ENCODE measurements at places on chromosomes 5 and 9.

DNA sequence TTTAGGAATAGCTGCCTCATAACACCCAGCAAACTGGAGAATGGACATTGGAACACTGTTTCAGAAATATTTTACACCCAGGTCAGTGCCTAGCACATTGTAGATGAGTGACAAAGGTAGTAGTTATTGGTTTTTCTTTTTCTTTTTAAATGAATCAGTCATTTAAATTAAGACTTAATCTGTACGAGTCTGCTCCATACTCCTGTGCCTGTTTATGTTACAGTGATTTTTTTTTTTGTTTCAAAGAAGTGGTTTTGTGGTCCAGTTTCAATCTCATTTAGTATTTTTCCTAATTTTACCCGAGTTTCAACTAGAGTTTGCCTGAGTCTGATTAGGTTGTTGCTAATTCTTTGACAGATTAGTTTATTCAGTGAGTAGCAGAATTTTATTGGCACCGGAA, 16.2 kb downstream of the LMNB1 start:
- DNase-seq = no peak

DNA sequence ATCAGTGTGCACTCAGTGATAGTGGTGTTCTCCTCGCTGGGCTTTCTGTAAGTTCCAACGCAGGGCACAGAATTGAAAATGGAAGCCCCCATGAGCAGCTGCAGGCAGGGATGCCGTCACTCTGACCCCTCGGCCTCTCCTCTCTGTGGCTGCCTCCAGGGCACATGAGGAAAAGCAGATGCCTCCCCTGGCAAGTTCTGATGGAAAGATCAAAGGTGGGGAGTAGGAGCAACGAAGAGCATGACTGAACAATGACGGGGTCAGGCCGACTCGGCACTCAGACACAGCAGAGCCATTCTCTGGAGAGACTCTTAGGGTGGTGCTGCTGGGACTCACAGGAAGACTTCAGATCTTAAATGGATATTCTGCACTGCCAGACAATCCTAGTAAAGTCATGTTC, 65.6 kb upstream of the CKMT2 start:
- no peak for DNase-seq

GRCh38 chr5:125926172-125926571, 497.0 kb upstream of the GRAMD2B start:
- no peak for DNase-seq

DNA sequence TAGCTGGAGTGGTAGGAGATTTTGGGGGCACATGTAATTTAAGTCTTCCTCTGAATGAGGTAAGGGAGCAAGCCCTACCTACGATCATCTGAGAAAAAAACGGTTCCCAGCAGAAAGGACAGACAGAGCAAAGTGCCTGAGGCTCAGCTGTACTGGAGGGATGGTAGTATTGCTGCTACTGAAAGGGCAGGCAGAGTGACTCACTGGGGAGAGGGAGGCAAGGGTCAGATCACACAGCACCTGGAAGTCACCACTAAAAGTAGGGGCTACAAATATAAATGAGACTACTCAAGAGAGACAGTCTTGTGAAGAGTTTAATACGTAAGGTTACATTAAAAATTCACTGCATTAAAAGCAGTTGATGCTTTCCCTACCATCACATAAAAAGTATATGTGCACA, 75.9 kb downstream of the NFIB start:
- DNase-seq = no peak

DNA sequence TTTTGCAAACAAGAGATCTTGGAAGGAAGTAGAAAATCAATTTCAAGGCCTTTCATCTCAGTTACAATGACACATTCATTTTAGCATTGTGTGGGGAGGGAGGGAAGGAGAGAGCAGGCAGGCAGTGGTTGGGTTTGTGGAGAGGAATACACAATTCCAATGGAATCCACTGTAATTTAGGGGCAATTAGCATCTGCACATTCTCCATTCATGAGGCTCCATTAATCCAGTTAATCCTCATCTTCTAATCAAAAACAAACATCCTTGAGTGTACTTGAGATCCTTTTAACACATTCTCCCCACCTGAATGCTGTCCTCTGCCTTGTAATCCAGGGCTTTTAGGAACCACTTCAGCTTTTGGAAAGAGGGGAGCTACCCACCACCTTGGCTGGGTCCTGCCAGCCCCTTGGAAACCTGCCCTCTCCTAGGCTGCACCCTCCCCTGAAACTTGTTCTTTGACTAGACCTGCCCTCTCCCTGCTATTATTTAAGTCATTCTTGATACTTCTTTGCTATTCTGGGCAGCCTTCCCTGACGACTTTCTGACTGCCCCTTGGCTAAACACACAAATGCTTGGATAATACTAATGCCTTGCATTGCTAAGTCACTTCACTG, 271.2 kb downstream of the SLIT3 start:
- no peak for DNase-seq
